CD4-positive, alpha-beta T cell (primary cell): ENCODE measurements at places on chromosomes 4 and X. TPM values are rescaled to one million over a fixed set of nuclear protein-coding genes. Genes with fewer than 3 reads are reported as not detected.

GRCh38 chr4:40299811-40300292, 35.3 kb upstream of the CHRNA9 start:
- H3K27ac ChIP-seq = peak overlapping the region; percentile 32
- H3K36me3 ChIP-seq = no peaks in the 10 kb centered on the region

- H3K27me3 ChIP-seq = no peaks in the 10 kb centered on the region
- peak overlapping the region; percentile 95 for H3K27ac ChIP-seq
- peak; percentile 54 for DNase-seq
- H3K4me3 ChIP-seq = peak overlapping the region; percentile 82
These were observed 662 bp downstream of the SLAIN2 start for GRCh38 chr4:48341776-48342605.

- no peaks in the 10 kb centered on the region for H3K36me3 ChIP-seq
- H3K27ac ChIP-seq = no peak overlapping the region
- H3K27me3 ChIP-seq = no peaks in the 10 kb centered on the region
- DNase-seq = no peak
- no peaks in the 10 kb centered on the region for H3K4me1 ChIP-seq
These were observed 46.5 kb upstream of the HPSE start for GRCh38 chr4:83381173-83381572.

DNA sequence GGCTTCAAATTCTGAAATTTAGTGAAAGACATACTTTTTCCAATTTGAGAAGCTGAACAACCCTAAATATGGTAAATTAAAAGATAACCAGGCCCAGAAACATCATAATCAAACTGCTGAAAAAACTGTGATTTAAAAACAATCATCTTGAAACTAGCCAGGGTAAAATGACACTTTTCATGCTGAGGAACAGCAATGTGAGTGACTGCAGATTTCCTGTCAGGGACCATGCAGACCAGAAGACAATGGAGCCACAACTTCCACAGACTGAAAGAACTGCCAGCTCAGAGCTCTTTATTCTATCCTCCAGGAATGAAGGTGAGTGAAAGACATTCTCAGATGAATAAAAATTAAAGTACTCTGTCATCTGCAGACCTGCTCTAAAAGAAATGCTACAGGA, 73.3 kb downstream of the NAT8L start:
- no peak overlapping the region for H3K4me3 ChIP-seq
- H3K36me3 ChIP-seq = no peaks in the 10 kb centered on the region
- no peaks in the 10 kb centered on the region for H3K27me3 ChIP-seq
- peaks cover 11% of the 10 kb centered on the region for H3K4me1 ChIP-seq

DNA sequence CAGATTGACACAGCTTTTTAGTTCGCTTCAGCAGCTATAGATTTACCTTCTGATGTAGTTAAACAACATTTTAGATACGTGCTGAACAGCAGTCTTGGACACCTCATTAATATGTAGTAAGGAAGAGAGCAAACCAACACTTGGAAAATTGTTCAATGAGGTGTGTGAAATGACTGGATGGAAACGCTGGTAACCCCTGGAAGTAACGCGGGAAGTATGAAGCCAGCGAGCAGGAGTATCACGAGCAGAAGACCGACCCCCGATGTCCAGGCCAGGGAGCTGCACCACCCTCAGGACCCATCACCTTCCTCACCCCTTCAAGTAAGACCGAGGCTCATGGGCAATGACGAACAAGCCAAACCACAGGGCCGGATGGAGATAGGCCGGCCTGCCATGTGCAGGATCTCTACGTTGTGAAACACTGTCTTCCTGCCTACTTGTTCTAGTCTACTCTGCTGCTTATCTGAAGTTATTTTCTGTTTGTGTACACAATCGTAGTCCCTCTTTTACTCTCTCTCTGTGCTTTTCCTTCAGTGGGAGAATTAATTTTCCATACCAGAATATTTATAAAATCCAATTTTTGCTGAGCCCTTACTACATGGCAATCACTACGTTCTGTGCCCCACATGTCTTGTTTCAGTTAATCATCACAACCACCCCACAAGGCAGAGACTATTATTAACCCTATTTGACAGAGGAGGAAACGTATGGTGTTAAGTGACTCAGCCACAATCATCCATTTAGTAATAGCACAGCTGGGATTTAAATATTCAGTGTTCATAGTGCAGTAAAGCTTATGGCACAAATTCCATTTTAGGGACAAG, 221.7 kb downstream of the APBB2 start:
- no peaks in the 10 kb centered on the region for H3K27me3 ChIP-seq
- no peaks in the 10 kb centered on the region for H3K36me3 ChIP-seq
- DNase-seq = no peak
- H3K4me1 ChIP-seq = no peaks in the 10 kb centered on the region
- no peak overlapping the region for H3K27ac ChIP-seq
- no peak overlapping the region for H3K4me3 ChIP-seq

DNA sequence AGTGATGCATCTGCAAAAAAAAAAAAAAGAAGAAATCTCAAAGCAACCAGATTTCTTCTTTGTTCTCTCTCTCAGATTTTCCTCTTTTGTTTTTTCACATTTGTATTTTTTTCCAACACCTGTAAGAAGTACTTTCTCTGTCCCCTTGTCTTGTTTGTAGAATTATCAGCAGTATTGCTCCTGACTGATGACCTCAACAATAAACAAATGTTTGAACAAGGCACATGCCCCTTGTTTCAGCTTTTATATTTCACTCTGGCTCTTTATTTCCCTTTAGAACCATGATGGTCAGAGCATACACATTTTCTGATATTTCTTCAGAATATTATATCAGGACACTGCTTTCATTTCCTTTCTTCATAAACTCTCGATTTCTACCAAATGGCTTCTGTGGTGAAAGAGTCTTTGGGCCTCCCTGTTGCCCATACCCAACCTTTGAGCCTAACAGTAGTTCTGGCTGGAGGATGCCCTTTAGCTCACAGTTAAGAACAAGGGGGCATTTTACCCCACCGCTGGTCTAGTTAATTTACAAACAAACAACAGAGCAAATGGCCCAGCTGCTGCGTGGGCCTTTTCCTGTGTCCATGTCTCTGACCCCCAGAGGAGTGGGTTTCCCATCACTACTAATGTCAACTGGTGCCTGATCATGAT, 142.5 kb upstream of the SMAD1 start:
- H3K36me3 ChIP-seq = no peaks in the 10 kb centered on the region
- no peak overlapping the region for H3K4me3 ChIP-seq

The PGAM4 gene
- total RNA-seq = not detected
